Stimulated activated CD8-positive, alpha-beta memory T cell treated with anti-CD3 and anti-CD28 coated beads, Interleukin-4, amount 100 ng/mL, for 4 hours (primary cell): ENCODE measurements at places on chromosomes 3 and 15.

GRCh38 chr15:76988867-76989780, 5.8 kb upstream of the PSTPIP1 start:
- no peak for DNase-seq

DNA sequence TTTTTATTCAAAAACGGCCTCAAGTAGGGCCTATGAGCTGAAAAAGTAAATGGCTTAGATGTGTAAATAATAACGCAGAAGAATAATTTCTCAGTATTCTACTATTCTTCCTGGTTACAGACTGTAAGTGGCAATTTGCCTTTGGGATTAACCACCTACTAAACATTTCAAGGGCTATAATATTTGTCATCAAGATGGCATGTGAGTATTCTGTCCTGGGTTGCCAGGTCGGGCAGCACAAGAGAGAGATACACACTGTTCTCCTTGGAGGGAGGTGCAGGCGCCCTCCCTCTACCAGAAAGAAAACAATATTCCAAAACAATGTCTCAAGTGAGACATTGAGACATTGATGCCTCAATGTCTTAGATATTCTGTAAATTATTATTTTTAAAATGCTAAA, 278.4 kb downstream of the OCA2 start:
- no peak for DNase-seq

GRCh38 chr3:45244356-45244755, 18.3 kb upstream of the TMEM158 start:
- no peak for DNase-seq

DNA sequence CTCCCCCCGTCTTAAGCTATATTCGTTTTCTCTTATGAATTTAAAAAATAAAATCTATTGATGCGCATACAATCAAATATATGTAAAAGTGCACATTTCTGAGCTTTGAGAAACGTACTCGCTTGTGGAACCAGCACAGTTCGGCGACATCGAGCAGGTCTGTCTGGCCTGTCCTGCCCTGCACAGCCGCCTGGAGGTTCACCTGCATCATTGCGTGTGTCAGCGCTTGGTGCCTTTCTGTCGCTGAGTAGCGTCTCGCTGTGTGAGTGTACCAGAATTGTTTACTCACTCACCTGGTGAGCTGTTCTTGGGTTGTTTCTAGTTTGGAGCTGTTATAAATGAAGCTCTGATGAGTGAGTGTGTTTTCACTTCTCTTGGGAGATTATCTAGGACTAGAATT, 104.0 kb downstream of the VGLL4 start:
- no peak for DNase-seq

GRCh38 chr3:16229681-16230080, 35.1 kb downstream of the DPH3 start:
- no peak for DNase-seq

DNA sequence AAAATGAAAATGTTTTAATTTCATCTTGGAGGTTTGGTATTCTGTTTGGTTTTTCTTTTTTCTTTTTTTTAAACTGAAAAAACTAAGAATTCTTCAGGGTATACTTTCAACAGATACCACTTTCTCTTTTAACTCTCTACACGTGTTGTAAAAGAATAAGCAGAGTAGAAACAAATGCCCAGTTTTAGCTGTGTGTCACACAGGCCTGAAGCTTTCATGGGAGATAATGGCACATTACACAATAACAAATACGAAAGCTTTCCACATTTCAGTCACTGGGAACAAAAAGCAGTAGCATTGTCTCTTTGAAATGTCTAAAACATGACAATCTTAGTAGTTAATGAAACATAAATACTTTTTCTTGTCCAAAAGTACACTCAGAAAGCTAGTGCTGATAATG, 818.5 kb downstream of the TBL1XR1 start:
- no peak for DNase-seq

DNA sequence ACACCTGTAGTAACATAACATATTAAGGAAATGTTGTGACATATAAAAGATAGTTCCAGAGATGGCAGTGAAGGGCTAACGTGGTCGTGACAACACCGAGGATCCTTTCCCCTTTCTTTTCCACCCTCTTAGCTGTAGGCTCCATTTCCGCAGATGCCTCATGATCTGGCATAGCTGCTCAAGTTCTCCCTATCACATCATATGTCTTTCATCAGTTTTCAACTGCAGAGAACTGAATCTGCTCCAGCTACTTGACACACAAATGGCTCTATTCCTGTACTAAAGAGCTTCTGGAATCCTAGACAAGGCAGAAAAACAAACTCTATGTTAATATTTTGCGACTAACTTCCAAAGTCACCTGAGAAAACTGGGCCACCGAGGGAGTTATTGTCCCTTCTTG, 275.0 kb upstream of the SLCO3A1 start:
- DNase-seq, result no peak

DNA sequence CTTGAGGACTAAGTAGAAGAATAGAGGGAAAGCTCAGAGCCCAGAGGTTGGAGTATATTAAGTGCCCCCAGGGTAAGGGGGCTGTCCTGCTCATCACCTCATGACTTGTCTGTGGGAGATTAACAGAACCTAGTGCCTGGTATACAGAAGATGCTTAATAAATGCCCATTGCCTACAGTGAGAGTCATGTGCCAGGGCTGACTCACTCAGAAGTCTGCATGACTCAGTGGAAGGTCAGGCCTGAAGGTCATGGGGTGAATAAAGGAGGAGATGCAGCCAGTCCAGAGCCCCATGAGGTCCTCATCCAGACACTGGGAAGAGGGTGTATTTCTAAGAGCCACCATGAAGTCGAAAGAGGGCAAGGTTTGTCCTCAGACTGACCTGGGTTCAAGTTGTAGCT, 62.5 kb upstream of the TLE3 start:
- DNase-seq, result no peak

DNA sequence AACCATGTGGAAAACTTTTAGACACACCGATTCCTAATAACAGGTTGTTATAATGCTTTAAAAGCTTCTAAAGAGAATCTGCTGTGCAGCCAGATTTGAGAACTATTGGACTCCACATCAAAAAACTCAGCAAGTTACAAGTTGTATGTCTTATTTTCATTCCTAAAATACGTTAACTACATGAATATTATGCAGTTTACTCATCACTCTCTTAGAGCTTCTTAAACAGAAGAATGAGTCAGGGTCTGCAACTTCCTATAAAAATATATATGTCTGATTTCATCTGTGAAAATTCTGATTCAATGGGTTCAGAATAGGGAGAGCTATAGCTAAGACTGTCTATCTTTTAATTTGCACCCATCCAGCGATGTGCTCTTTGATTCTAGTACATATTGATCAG, 244.2 kb upstream of the EPHA3 start:
- DNase-seq, result no peak

DNA sequence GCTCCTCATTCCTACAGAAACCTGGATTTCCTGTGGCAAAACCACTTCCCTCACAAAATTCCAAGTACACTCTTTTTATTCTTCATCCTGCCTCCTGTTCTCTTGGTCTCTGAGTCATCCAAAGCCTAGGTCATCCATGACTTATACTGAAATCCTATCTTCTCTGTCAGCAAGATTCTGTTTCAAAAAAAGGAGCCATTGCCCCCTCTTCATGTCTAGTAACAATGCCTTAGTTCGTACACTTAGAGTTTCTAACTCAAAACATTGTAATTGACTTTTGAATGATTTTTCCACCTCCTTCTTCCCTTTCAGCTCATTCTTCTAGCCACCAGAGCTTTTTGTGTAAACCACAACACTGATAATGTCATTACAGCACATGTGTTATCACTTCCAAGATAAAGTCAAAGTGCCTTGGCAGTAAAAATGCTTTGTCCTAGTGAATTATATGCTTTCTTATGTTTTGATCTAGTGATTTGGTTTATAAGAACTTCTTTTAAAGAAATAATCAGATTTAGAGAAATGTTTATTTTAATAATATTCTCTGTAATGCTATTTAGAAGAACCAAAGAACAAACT, 256.5 kb upstream of the NECTIN3 start:
- DNase-seq, result no peak

DNA sequence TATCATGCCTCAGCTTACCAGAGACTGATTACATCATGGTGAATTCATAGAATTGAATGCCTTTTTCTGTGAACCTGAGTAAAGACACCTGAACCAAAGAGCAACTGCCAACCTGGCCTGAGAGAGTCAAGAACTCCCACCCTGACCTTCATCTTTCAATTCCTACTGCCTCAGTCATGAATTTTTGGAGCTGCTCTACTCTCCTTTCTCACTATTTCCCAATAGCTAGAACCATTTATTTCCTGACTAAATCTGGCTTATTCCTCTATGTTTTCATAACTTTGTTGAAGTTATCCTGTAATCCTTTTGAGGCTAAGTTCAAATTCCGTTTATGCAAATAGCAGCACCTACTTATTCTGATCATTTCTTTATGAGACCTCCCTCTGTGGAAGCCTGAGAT, 712.4 kb upstream of the UBE2E2 start:
- no peak for DNase-seq

- no peak for DNase-seq
Observed at GRCh38 chr3:194100856-194101390, 35.0 kb upstream of the HES1 start.

GRCh38 chr3:42094691-42095391, 3.7 kb downstream of the TRAK1 start:
- no peak for DNase-seq

GRCh38 chr3:18134386-18135059, 290.6 kb downstream of the SATB1 start:
- no peak for DNase-seq

DNA sequence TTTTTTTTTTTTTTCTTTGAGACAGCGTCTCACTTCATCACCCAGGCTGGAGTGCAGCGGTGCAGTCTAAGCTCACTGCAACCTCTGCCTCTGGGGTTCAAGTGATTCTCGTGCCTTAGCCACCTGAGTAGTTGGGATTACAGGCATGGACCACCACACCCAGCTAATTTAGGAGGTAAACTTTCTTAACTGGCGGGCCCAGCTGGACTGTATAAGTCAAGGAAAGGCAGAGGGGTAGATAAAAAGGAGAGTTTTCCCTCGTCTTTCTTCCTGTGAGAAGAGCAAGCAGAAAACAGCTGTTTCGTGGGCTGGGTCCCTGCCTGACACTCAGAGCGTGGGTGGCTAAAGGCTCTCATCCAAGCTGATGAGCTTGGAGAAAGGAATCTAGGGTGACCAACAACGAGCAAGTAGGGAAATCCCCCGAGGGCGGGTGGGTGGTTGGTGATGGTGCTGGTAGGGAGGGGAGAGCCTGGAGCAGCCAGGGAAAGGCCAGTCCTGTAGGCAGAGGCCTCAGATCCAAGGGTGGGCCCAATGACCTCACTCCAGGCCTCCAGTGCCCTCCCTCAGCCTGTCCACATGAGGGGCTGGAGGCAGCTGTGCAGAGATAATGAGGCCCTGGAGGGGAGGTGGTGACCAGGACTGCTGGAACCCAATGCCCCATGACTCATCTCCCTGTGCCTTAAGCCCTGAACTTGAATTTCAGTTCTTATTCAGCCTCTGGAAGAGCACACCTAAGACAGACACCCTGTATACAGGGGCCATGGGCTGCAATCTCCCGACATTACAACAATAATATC, 43.1 kb upstream of the LIMD1 start:
- DNase-seq, result no peak

DNA sequence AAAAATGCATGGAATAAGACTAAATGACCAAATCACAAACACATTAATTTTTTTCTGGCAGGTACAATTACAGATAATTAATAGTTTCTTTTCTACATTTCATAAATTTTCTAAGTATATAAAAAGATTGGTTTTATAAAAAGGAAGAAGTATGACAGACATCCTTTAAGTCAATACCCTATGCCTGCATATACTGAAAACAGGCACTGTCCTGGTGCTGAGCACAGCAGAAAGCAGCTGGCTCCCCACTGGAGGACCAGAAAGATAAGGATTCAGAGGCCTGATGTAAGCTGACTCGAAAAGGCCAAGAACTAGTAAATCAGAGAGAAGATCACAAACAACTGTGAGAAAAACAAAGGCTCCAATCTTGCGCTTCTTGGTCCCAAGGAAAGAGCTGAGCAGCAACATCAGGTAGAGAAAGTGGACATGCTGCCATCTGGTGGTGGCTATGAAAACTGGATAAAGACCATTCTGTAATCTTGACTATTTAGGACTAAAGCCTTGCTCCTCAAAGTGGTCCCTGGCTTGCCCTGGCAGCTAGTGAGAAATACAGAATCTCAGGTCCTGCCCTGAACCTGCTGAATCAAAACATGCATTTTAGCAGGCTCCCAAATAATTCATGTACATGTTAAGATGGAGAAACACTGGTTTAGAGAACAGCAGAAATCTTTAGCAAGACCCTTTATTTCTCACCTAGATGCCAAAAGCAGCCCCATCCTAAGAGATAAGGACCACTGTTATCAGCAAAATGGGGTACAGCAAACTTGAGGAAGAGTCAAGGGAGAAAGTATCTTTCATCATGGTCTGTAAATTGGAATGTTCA, 76.0 kb downstream of the TRANK1 start:
- no peak for DNase-seq

- no peak for DNase-seq
Observed at GRCh38 chr15:70569091-70569713, 194.2 kb downstream of the UACA start.

DNA sequence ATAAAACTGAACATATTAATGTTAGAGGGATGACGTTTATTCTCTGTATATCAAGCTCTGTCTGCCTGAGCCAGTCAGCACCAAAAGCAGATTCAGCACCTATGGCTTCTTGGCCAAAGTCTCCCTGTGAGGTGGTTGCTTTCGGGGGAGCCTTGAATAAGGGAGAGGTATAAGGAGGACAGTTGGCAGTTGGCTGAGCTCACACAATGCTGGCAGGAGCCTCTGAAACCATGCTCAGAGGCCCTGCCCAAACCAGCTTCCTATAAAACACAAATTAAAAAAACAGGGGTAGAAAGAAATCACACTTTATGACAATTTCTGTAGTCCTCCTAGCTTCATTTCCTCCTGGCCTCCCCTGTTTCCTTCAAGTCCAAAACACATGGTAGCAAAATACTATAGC, 18.8 kb downstream of the ARHGEF3 start:
- DNase-seq, result no peak

DNA sequence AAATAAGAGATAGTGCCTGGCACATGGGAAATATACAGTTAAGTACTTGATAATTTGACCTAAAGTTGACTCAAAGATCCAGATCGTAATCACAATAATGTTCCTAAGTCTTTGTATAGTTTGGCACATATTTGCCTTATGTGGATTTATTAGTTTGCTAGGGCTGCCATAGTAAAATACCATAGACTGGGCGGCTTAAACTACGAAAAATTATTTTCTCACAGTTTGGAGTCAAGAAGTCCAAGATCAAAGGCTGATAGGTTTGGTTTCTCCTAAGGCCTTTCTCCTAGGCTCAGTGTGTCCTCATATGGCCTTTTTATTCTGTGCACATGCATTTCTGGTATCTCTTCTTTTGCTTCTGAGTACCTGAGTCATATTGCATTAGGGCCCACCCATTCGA, 453.7 kb downstream of the NAALADL2 start:
- no peak for DNase-seq

GRCh38 chr3:78825858-78826215, 942.0 kb downstream of the ROBO1 start:
- DNase-seq, result no peak

DNA sequence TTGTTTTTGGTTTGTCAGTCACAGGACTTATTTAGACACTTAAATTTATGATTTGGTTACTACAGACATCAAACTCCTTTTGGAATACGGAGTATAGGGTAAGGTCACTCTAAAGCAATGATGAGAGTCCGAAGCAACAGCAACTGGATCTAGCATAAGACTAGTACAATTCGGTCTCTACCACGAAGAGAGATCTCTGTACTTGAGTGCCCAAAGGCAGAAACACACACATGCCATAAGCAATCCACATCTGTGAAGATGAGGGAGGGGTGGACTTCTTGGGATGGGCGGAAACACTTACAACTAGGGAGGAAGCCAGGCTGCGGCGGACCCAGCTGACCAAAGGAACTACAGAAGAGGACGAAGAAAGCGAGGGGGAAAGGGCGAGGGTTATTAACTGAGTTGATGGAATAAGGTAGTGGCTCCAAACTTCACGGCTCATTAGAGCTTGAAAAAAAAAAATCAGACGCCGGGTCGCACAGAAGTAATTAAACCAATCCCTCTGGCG, 595 bp downstream of the DPH6 start:
- no peak for DNase-seq
